ENCODE measurements at places on chromosomes 16 and 17.
A peak's percentile ranks its signal among the peaks of the same experiment; 100 is the strongest.

- DNase-seq = no peak
These were observed 7.5 kb downstream of the RFFL start for GRCh38 chr17:35056013-35056412.

GRCh38 chr16:31063495-31063842, 10.6 kb downstream of the ZNF668 start:
- DNase-seq = no peak

DNA sequence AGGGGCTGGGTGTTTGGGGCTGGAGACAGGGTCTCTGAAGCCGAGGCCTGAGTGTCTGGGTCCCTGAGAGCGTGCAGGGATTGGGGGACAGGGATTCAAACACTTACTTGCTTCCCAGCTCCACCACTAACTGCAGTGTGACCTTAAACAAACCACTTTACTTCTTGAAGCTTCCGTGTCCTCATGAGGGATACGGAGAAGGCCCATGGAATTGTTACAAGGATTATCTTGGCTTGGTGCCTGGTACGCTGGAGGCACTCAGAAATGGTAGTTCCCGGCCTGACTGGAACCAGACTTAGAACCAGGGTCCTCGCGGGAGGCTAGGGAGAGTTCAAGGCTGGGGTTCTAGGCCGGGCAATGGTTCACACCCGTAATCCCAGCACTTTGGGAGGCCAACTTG, 2.9 kb upstream of the CXCL16 start:
- no peak for DNase-seq

GRCh38 chr17:4090898-4091297, 51.9 kb downstream of the ZZEF1 start:
- DNase-seq = no peak

DNA sequence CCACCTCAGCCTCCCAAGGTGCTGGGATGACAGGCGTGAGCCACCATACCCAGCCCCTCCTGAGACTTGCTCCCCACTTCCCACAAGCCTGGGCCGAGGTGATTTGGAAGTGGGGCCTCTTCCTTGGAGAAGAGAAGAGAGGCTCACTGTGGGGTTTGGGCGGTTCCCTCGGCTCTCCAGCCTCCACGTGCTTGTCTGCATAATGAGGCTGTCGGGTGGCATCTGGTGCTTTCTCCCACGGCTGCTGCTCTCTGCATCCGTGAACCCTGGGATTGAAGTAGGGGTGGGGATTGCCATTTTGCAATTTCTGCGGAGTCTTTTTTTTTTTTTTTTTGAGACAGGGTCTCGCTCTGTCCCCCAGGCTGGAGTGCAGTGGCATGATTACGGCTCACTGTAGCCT, 101.4 kb downstream of the RAP1GAP2 start:
- DNase-seq = no peak

GRCh38 chr16:73713778-73714495, 582.7 kb upstream of the PSMD7 start:
- DNase-seq = no peak

- no peak for DNase-seq
These were observed 98.3 kb upstream of the GOT2 start for GRCh38 chr16:58832386-58832895.

DNA sequence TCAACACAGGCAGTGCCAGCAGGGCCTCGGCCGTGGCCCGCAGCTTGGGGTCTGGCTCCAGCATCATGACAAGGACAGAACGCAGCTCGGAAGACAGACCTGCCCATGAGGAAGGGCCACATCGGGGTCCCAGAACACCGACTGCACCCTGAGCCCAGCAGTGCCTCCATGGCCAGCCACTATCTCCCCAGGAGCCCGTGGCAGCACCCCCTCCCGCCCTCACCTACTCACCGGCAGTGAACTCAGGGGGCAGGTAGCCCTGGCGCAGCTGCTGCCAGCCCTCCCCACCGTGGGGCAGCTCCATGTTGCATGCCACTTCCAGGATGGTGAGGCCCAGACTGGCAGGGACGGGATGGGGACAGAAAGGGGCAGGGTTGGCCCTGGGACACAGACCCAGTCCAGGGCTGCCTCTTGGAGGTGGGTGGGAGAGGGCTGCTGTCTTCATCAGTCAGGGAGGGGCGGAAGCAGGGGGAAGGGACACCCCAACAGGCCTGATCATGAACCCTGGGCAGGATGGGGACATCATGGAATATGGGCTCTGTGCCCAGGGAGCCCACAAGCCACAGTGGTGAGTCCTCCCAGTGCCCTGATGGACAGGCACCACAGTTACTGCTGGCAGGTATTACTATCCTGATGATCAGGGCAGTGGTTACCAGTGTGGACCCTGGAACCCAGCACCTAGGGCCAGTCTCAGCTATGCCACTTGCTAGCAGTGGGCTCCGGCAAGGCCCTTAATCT, 5.3 kb downstream of the PAQR4 start:
- no peak for DNase-seq

DNA sequence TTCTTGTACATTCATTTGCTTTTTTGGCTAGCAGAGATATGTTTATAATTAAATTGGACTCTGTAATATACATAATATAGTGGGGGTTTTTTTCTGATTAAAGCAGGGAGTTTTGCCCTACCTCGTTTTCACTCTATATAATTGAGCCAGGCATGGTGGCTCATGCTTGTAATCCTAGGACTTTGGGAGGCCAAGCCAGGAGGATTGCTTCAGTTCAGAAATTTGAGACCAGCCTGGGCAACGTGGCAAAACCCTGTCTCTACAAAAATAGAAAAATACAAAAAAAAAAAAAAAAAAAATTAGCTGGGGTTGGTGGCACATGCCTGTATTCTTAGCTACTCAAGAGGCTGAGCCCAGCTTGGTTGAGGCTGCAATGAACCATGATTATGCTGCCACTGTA, 42.2 kb downstream of the PAFAH1B1 start:
- no peak for DNase-seq

DNA sequence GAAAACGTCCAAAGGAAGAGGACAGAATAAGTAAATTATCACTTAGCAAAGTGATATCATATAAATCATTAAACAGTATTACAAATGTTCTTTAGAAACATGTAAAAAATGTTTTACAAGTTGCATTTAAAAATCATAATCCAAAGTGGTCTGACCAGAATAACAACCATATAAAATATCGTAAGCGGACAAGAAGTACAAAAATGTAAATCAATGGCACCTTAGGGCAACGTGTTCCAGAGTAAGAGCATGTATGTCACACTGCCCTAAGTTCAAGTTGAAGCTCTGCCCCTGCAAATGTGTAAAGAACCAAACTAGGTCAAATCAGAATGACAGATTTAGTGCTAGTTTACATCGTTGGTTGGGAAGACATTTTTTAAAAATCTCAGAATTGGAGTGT, 11.4 kb downstream of the USP31 start:
- DNase-seq = no peak

GRCh38 chr17:45353043-45353442, 36.2 kb upstream of the MAP3K14 start:
- DNase-seq = no peak

GRCh38 chr16:8764525-8765250, 32.8 kb downstream of the TMEM186 start:
- no peak for DNase-seq

DNA sequence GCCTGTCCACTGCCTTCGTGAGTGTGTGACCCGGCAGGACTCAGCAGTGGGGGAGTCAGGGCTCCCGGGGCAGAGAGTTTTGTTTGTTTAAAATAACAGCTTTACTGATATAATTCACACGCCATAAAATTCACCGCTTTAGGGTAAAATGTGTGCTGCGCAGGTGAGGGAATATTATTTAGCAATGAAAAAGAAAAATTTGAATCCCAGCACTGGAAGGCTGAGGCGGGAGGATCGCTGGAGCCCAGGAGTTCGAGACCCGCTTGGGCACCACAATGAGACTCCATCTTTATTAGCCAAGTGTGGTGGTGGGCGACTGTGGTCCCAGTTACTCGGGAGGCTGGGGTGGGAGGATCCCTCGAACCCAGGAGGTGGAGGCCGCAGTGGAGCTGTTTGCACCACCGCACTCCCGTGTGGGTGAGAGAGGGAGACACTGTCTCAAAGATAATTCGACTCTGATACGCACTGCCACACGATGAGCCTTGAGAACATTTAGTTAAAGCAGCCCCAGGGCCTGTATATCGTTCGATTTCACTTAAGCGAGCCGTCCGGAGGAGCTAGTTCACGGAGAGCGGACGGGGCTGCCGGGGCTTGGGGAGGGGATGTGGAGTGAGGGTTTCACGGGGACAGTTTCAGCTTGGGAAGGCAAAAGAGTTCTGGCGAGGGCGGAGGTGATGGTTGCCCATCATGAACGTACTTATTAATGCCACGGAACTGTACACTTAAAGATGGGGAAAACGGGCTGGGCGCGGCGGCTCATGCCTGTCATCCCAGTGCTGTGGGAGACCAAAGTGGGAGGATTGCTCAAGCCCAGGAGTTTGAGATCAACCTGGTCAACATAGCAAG, 10.2 kb downstream of the TELO2 start:
- DNase-seq = no peak

DNA sequence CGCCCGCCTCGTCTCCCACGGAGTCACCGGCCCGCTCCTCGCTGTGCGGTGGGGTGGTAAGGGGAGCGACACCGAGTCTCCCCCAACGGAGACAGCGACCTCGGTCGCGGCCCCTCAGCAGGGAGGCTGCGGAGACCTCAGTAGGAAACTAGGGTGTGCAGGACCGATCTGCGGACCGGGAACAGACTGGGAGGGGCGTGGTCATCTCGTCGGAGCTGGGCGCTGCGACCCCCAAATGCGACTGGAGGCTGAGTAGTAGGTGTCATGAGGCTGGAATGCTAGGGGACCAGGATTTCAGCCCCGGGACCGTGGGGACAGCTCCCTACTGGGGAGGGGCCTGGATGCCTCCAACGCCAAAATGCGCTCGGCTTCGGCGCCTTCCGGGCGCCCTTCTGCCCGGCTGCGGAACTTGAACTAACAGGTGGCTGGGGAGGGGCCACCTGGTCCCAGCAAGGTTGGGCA, 1.3 kb downstream of the CACNG4 start:
- no peak for DNase-seq

DNA sequence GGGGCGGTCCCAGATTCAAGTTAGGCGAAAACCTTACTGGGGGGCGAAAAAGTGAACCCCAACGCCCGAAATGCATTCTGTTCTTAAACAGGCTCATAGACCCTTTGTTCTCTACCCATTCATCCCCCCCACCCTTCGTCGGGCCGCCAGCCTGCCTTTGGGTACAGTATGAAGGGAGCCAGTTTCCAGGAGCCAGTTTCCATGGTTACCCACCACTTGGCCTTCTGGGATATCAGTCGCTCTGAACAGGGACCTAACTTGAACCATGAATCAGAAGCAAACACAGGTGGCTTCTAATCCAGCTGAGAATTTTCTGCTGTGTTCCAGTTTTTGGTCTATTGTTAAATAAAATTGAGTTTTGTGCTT, 532 bp downstream of the DHX40 start:
- peak; percentile 68 for DNase-seq

GRCh38 chr17:29112771-29113295, 67.4 kb downstream of the MYO18A start:
- no peak for DNase-seq

GRCh38 chr16:25656639-25657038, 35.1 kb upstream of the HS3ST4 start:
- no peak for DNase-seq

- DNase-seq = no peak
These were observed 28.2 kb downstream of the SNN start for GRCh38 chr16:11696266-11697012.

DNA sequence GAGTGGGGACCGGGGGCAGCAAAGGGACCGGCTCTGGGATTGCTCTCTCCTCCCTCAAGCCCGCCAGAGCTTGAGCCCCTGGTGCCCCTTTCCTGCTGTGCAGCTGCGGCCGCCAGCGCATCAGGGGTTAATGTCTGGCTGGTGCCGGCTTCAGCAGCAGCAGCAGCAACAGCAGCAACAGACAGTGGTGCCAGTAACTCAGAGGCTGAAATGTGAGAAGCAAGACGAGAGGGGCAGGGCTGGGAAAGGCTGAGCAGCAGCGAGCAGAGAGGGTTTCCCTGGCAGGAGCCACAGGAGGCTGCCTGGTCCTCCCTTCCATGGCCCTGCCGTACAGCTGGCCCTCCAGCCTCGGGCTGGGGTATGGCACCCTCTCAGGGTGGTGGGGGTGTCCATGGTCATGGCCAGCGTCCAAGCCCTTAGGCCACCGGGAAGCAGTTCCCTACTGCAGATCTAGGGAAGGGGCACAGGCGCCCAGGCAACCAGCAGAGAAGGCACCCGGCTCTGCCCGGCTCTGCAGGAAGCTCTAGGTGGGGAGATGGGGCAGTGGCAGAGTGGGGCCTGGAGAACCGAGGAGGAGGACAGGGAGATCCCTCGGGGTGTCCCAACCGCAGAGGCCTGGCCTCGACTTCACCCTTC, 21.1 kb upstream of the TFAP4 start:
- DNase-seq = no peak

DNA sequence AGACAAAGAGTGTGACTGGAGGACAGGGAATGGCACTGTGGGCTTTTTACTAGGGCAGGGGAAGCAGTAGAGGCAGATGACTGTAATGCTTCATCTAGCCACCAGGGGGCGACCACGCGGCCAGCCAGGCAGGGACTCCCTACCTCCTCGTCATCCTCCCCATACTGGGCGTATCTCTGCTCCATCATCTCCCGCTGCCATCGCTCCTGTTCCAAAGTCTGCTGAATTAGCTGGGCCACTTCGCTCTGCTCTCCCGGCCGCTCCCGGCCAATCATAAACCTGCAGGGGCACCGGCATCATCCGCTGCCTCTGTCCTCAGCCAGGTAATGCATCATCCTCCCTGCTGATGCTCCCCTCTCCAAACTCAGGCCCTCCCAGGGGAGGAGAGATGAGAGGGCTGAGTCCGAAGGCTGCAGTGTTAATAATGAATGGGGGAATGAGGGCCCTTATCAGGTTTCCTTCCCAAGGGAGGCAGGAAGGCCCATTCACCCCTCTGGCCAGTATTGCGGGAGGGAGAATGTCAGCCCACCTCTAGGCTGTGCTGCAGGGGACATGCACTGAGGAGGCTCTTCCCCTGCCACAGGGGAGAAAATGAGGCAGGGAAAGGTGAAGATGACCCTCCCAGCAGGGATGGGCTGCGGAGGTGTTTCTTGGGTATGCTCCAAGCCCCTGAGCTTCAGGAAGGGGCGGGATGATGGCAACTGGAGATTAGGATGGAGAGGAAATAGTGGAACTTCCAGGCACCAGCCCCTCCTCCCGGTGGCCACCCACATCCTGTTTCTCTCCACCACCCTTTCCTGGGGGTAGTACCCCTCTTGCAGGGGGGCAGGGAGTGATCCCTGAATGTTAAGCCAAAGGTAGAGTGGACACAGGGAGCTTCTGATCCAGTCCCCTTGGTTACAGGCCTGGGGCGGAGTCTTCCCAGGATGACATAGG, 10.3 kb upstream of the SAMD14 start:
- peak; percentile 80 for DNase-seq

- no peak for DNase-seq
These were observed 72.7 kb downstream of the OMG start for GRCh38 chr17:31224366-31224765.

- no peak for DNase-seq
These were observed 92.2 kb downstream of the SOCS1 start for GRCh38 chr16:11163761-11164261.

GRCh38 chr17:1908699-1909309, 79.0 kb downstream of the RPA1 start:
- no peak for DNase-seq

Measured in CD4-positive, alpha-beta memory T cell (primary cell).